ENCODE measurements at places on chromosomes 11 and 22.

DNA sequence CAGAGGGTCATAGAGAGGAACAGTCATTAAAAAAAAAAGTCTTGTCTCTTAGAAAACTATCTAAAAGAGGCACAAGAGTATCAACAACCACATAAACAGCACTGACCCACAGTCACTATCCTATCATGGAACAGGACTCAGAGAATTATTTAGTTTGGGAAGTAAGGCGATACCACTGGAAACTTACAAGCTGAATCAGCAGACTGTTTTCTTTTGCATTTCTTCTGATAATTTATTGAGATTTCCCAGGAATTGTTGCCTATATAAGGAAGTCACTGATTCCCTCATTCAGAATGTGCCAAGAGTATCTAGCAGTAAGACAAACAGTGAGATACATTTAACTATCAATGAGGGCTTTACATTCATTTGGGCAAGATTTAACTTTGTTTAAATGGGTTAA lies 304.1 kb downstream of the GUCY1A2 start:
- DNase-seq = no peak

DNA sequence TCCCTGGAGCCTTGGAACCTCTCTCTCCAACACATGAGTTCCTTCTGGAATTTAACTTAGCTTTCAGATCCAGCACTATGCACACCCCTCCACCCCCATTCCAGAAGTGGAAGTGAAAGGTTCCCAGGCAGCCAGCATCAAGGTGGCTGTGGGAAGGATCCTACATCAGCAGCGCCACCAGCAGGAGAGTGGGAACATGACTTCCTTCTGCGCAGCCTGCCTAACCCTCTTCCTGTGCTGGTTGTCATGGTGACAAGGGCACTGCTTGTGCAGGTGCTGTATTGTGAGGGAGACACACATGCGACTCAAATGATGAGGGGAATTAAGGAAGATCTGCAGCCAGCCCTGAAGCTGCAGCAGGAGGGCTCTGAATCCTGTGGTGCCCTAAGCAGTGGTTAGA lies 904.5 kb upstream of the API5 start:
- DNase-seq = no peak

- DNase-seq = no peak
Observed at GRCh38 chr22:49372111-49372529, 455.6 kb downstream of the BRD1 start.

- no peak for DNase-seq
Observed at GRCh38 chr22:22565981-22566380, 6.9 kb upstream of the PRAME start.

- no peak for DNase-seq
Observed at GRCh38 chr11:72295471-72295870, 51.5 kb upstream of the PHOX2A start.

- no peak for DNase-seq
Observed at GRCh38 chr11:121476379-121477032, 23.7 kb upstream of the SORL1-AS1 start.
